ENCODE measurements at places on chromosomes 6 and 20. TPM values are rescaled to one million over a fixed set of nuclear protein-coding genes. Genes with fewer than 3 reads are reported as not detected.

DNA sequence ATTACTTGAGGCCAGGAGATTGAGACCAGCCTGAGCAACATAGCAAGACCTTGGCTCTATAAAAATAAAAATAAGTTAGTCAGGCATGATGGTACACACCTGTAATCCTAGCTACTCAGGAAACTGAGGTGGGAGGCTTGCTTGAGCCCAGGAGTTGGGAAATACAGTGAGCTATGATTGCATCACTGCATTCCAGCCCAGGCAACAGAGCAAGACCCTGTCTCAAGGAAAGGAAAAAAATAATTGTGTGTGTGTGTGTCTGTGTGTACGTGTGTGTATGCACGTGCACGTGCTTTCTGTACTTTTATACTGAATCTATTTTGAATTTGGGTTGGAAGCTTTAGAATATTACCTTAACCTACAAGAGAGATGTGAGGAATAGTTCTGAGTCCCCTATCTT lies 58.9 kb downstream of the KIZ start:
- DNase-seq: peak; percentile 93
- H3K4me1 ChIP-seq: peaks cover 40% of the 10 kb centered on the region
- H3K27ac ChIP-seq: peak overlapping the region; percentile 99
- no peaks in the 10 kb centered on the region for H3K36me3 ChIP-seq
- H3K27me3 ChIP-seq: no peaks in the 10 kb centered on the region

The TSBP1 gene
- not detected for total RNA-seq

DNA sequence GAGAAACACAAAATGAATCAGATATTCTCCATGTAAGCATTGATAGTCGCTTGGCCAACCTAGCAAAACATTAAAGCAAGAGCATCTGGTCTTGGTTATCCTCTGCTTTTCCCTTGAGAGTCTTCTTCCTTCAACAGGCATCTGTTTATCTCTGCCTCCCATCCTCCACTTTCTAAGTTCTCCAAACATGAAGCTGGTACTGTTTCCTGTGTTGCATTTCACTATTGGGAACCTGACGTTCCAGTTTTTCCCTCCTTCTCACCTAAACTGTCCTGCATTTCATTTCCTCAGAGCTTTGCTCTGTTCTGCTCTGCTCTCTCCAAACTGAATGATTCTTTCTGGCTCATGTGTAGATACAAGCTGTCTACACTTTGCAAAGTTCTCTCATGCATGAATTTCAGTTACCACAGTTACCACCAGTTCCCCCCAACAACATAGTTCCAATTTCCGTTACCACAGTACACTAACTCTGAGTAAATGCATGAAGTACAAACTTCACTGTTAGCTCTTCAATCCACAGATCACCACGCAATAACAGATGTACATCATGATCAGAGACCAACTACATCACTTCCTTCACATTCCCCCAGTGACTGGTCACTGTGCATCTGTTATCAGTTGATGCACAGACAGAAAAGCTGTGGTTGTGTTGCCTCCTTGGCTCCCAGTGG lies 86.7 kb upstream of the F13A1 start:
- no peak overlapping the region for H3K4me3 ChIP-seq
- no peaks in the 10 kb centered on the region for H3K4me1 ChIP-seq
- H3K27me3 ChIP-seq: peaks cover 58% of the 10 kb centered on the region
- no peaks in the 10 kb centered on the region for H3K36me3 ChIP-seq
- no peak for DNase-seq

GRCh38 chr20:23666189-23666588 lies 22.6 kb downstream of the CST4 start:
- H3K27me3 ChIP-seq: no peaks in the 10 kb centered on the region
- no peaks in the 10 kb centered on the region for H3K4me1 ChIP-seq
- no peak overlapping the region for H3K4me3 ChIP-seq
- no peak overlapping the region for H3K27ac ChIP-seq
- H3K36me3 ChIP-seq: no peaks in the 10 kb centered on the region

The HLA-A gene
- 435 TPM for total RNA-seq

- H3K36me3 ChIP-seq: no peaks in the 10 kb centered on the region
- peak; percentile 82 for DNase-seq
- no peaks in the 10 kb centered on the region for H3K27me3 ChIP-seq
- peaks cover 37% of the 10 kb centered on the region for H3K4me1 ChIP-seq
These were observed 212.0 kb upstream of the DTNBP1 start for GRCh38 chr6:15874821-15875220.

The FAM50B gene
- total RNA-seq: 8.3 TPM

DNA sequence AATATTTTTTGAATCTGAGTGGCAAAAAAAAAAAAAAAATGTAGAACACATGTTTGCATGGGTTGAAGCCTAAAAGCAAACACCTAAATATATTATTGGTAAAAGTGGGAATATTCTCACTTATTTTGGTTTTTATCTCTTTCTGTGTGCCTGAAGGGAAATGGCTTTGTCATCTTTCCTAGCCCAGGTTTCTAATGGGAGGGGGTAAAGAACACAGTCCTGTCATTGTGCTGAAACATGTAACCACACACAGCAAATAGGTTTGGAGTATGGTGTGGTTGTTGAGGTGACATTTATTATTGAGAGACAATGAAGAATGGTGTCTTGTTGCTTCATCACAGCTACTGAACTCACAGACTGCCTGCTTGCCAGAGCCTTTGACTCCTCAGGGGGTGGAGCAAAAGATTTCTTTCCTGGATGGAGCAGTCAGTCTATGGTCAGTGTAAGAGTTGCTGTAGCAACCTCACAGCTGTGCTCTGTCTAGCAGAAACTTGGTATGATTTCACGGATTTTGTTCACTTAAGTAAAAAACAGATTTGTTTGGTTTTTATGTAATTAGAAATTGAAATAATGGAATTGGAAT lies 70.2 kb downstream of the CEP57L1 start:
- no peaks in the 10 kb centered on the region for H3K36me3 ChIP-seq
- DNase-seq: peak; percentile 4
- no peaks in the 10 kb centered on the region for H3K4me1 ChIP-seq

The C6orf52 gene
- 0.80 TPM for total RNA-seq

GRCh38 chr20:16556301-16556700 lies 16.9 kb downstream of the KIF16B start:
- no peak overlapping the region for H3K4me3 ChIP-seq
- peaks cover 27% of the 10 kb centered on the region for H3K4me1 ChIP-seq
- no peaks in the 10 kb centered on the region for H3K27me3 ChIP-seq
- H3K36me3 ChIP-seq: no peaks in the 10 kb centered on the region

GRCh38 chr6:78746457-78746856 lies 120.9 kb upstream of the IRAK1BP1 start:
- no peaks in the 10 kb centered on the region for H3K27me3 ChIP-seq
- H3K4me3 ChIP-seq: no peak overlapping the region
- no peak for DNase-seq
- no peaks in the 10 kb centered on the region for H3K4me1 ChIP-seq

- no peak for DNase-seq
- no peak overlapping the region for H3K27ac ChIP-seq
- no peaks in the 10 kb centered on the region for H3K36me3 ChIP-seq
- H3K27me3 ChIP-seq: no peaks in the 10 kb centered on the region
- no peak overlapping the region for H3K4me3 ChIP-seq
These were observed 138.8 kb upstream of the C6orf118 start for GRCh38 chr6:165448210-165448609.

DNA sequence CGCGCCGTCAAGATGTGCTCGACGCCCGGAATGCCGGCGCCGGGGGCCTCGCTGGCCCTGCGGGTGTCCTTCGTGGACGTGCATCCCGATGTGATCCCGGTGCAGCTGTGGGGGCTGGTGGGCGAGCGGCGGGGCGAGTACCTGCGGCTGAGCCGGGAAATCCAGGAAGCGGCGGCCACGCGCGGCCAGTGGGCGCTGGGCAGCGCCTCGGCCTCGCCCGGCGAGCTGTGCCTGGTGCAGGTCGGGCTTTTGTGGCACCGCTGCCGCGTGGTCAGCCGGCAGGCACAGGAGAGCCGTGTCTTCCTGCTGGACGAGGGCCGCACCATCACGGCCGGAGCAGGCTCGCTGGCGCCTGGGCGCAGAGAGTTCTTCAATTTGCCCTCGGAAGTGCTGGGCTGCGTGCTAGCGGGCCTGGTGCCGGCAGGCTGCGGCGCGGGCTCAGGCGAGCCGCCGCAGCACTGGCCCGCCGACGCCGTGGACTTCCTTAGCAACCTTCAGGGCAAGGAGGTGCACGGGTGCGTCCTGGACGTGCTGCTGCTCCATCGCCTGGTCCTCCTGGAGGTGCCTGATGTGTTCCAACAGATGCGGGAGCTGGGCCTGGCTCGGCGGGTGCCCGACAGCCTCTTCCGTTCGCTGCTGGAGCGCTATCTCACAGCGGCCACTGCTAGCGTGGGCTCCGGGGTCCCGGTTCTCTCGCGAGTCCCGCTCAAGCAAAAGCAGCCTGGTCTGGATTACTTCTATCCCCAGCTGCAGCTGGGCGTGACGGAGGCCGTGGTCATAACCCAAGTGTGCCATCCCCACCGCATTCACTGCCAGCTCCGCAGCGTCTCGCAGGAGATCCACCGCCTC lies 656 bp downstream of the TDRD6 start:
- H3K36me3 ChIP-seq: no peaks in the 10 kb centered on the region
- no peak overlapping the region for H3K4me3 ChIP-seq
- no peaks in the 10 kb centered on the region for H3K4me1 ChIP-seq
- no peak for DNase-seq
- no peak overlapping the region for H3K27ac ChIP-seq

The GPR6 gene
- not detected for total RNA-seq

DNA sequence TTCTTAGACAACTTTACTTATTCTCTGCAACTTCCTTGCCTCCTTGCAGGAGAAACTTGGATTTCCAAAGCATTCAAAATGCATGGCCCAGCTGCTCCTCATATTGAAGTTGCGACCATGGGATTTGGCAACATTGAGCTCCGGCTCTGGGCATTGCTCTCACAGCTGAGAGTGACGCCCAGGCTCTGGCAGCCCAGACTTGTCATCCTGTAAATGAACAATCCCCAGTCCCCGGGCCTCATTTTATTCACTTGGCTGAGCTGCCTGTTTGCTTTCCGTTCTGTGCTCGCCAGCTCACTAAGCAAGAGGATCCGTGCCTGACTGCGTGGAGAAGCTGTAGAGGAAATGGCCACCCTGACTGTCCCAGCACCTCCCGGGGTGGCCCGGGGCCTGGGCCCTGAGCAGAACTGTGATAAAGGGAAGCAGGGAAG lies 119.5 kb upstream of the CD93 start:
- no peak overlapping the region for H3K27ac ChIP-seq
- DNase-seq: peak; percentile 51
- H3K4me3 ChIP-seq: no peak overlapping the region
- H3K36me3 ChIP-seq: no peaks in the 10 kb centered on the region
- H3K4me1 ChIP-seq: peaks cover 10% of the 10 kb centered on the region
- peaks cover 7% of the 10 kb centered on the region for H3K27me3 ChIP-seq

All from PC-3 (cell line).